ENCODE measurements at places on chromosomes 16 and 17.

GRCh38 chr17:39772415-39772814 lies 34.7 kb downstream of the GRB7 start:
- DNase-seq, result no peak

- no peak for DNase-seq
Measured at GRCh38 chr17:17742133-17742621, 60.9 kb downstream of the RAI1 start.

DNA sequence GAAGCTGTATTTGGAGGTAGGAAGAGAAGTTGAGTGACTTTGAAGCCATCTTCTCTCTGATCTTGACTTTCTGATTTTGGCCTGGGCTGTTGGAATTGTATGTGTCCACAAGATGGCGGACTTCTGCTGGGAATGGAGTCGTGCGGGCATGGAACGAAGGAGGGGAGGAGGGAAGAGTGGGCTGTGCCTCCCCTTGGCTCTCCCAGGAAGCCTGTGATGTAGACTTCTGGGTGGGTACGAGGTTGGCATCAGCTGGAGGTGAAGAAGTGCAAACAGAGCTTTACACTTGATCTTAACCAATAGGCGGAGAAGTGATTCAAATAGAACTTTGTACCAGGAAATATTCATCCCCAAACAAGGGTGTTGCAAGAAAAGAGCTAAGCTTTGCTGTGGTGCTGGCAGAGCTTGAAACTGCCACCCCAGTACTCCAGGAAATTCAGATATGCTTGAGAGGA lies 7.4 kb upstream of the TMEM220 start:
- peak; percentile 51 for DNase-seq

DNA sequence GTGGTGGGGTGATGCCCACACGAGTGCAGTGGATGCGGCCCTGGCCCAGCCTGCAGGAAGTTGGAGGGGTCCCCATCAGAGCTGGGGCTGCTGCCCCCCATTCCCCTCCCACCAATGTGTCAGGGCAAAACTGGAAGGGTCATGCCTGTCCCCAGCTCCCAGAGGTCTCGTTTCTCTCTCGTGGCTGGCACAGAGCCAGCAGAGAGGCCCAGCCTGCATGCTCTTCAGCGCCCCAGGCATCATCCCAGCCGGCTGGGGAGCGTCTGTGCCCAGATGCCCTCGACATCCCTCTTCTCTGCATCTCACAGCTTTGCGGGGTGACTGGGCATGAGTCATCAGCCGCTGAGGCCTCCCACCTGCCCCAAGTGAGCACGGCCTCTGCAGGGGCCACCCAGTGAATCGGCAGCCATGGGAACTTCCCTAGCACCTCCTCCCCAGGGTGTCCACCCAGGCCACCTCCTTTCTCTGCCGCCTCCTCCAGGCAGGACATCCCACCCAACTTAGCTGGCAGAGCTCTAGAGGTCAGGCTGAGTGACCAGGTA lies 9.8 kb upstream of the CSNK1D start:
- no peak for DNase-seq

GRCh38 chr16:52953215-52953614 lies 99.5 kb downstream of the CHD9NB start:
- DNase-seq, result no peak

GRCh38 chr16:69412287-69412686 lies 12.1 kb upstream of the CYB5B start:
- DNase-seq, result no peak

Data from activated naive CD4-positive, alpha-beta T cell treated with anti-CD3 and anti-CD28 coated beads, Interleukin-2, amount 10 ng/mL, durations not matched to agents 7 days and 5 days (primary cell).